Osteocyte (in vitro differentiated cells): ENCODE measurements at places on chromosomes 16 and 17. TPM values are rescaled to one million over a fixed set of nuclear protein-coding genes. Genes with fewer than 3 reads are reported as not detected.

DNA sequence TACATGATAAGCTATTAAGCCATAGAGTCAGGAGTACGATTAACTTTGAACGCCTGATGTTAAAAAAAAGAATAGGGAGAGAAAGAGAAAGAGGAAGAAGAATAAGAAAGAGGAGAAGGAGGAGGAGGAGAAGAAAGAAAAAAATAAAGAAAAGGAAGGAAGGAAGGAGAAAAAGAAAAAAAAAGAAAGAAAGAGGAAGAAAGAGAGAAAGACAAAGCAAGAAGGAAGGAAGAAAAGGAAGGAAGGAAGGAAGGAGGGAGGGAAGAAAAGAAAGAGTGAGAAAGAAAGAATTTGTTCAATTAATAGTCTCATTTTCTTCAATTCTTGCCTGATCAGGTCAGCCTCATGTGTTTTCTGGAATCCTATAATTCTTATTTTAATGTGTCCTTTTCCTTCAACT lies 33.7 kb downstream of the HS3ST2 start:
- no peak for DNase-seq

Gene UNK
- 35.1 and 38.2 TPM in 2 replicates for total RNA-seq

- no peak for DNase-seq
Observed at GRCh38 chr16:66619534-66620428, 15.3 kb downstream of the CMTM3 start.

DNA sequence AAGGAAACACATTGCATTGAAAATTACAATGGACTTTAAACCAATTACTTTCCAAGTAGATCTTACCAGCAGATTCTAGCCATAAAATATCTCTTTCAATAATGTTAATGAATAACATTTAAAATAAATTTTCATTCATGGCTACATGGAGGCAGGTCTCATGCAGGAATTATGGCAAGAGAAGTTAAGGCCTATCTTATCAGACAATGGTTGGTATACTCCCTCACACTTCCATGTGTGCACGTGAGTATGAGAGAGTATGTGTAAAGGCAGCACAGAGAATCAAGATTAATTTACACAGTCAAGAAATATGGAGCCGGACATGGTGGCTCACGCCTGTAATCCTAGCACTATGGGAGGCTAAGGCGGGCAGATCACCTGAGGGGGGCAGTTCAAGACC lies 76.5 kb downstream of the HELZ start:
- DNase-seq: no peak

- no peak for DNase-seq
Observed at GRCh38 chr17:35191001-35191695, 3.0 kb downstream of the SLC35G3 start.

DNA sequence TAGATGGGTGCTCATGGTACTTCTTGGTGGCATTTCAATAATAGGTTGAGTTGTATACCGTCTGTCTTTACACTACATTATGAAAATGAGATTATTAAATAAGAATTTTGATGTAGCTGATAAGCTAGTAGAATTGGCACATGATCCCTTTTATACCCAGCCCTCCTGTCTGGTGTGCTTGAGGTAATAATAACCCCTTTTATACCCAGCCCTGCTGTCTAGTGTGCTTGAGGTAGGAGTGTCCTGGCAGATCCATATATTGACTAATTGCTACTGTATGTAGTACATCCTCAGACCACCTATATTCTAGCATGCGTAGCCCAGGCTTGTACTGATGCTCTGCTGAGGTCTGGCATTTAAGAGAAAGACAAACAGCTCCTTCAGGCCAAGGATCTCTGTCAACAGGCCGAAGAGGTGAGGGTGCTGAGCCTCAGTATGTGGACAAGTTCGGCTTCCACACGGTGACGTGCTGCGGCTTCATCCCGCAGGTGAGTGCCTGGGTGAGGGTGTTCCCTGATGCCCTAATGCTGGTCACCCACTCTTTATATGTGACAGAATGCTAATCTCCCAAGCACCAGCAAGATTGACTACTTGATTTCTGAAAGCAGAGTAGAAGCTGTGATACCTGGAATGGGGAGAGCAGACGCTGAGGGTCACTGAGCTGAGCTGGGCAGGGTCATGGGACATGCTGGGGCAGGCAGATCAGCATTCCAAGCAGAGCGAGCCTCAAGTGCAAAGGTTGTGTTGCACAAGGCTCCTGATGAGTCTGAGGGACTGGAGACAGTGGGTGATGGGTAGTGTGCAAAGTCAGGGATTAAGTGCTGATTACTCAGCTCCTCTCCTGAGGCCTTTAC lies 5.7 kb downstream of the FN3K start:
- DNase-seq: no peak

DNA sequence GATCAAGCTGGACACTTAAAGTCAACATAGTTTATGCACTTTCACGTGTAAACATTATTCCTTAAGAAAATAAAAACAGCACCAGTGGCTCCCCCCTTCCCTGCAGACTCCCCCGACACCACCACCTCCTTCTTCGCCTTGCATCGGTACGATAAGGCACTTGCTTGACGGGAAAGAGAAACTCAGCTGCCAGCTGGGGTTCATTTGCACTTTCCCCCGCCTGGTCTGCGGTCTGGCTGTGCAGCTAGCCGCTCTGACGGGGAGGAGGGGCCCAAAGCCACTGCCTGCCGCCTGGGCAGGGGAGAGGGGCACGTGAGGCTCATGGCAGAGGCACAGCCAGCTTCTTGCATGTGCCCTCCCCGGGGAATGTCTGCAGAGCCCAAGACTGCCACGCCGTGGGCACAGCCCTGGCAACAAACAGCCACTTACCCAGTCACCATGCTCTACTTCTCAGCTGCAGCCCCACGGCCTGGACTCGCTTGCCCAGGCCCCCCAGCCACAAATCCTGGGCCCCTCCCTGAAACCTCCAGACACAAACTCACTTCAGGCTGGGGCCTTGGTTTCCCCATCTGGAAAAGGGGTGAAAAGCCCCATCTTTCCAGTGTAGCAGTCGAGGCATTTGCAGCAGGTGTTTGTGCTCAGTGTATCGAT lies 16.5 kb upstream of the PRM1 start:
- DNase-seq: peak; percentile 89

- DNase-seq: no peak
Observed at GRCh38 chr16:26598061-26598460, 468.7 kb upstream of the C16orf82 start.

GRCh38 chr16:70396246-70396904 lies 42.5 kb downstream of the ST3GAL2 start:
- DNase-seq: no peak

DNA sequence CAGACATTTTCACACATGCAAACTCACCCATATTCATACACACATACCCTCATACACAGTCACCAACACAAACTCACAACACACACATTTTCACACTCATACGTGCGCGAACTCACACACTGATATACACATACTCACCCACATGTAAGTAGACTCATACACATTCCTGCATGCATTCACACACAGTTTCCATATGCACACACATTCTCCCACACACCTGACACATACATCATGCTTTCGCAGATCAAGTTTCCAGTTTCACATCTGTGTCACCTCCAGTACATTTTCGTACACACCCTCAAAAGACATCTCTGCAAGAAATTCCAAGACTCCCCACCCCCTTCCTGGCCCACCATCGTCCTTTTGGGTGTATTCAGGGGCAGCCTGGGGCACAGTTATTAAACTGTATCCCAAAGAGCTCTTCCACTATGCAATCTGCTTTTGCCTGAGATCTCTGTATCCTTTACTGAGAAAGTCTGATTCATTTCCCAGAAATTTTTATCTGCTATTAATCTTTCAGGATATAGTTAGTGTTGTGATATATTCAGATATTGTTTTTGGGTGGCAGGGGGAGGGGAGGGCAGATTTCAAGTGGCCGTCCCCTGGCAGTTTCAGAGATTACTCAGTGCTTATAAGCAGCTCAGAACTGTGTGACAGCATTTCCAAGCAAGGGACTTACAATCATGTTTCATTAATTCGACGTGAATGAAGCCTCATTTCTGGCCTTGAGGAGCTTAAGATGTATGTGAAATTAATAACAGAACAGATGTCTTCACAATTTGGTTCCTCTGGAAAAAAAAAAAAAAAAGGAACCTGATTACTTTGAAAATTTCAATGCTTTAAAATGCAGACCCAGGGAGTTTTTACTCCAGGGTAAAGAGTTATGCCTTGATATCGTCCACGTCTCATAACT lies 35.3 kb upstream of the MMP2 start:
- DNase-seq: no peak

GRCh38 chr17:57356719-57357391 lies 100.5 kb downstream of the MSI2 start:
- DNase-seq: no peak

DNA sequence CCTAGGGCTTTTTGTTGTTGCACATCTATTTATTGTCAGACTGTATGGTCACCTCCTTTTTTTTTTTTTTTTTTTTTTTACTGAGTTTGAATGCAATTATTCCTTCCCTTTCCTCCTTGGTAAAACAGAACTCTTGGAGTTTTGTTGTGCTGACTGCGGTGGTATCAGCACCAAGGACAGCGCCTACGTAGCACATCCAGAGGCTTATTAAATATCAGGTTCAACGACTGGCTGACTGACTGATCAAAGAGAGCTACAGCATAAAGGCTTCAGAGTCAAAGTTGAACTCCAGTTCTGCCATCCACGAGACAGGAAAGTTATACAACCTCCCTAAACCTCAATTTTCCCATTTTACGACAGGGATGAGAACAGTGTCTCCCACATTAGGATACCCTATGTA lies 86.1 kb upstream of the RBFOX1 start:
- DNase-seq: no peak

- no peak for DNase-seq
Observed at GRCh38 chr17:4899341-4900230, at the start of gene C17orf107. Gene C17orf107, plus strand, starts transcription at chr17:4899536. Its CDS starts 227 bp downstream, at chr17:4899763.

DNA sequence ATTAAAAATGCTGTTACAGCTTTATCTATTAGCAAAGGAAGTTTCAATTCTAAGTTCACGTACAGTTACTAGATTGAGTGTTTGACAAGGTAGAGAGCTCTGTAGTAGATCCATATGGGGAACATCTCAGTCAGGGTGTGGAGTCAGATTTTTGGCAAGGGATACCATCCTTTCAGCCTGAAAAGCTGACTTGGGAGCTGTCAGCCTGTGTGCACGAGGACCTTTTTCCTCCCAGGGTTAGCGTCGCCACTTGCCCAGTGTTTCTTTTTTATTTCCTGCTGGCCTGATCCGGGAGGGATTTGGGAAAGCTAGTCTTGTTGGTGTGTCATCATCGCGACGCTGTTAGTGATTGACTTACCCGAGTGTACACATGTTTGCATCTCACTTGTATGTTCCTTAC lies 29.5 kb downstream of the WWOX start:
- DNase-seq: no peak

DNA sequence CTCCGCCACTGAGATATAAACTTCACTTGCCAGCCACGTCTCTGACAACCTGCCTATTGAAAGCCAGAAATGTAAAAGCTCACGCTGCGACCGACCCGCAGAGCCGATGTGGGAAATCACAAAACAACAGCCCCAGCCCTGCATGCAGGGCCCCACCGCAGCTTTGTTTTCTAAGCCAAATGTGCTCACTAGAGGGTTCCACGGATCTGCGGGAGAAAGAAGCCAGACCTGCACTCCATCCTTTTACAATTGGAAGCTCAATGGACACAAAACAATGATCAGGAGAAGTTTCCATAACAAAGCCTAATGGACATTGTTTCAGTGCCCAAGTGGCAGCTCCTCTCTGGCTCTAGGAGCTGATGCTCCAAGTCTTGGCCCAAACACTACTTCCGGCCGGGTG lies 33.1 kb downstream of the WIPI1 start:
- peak; percentile 76 for DNase-seq

GRCh38 chr17:81207610-81208581 lies 14.9 kb downstream of the CEP131 start:
- DNase-seq: no peak

DNA sequence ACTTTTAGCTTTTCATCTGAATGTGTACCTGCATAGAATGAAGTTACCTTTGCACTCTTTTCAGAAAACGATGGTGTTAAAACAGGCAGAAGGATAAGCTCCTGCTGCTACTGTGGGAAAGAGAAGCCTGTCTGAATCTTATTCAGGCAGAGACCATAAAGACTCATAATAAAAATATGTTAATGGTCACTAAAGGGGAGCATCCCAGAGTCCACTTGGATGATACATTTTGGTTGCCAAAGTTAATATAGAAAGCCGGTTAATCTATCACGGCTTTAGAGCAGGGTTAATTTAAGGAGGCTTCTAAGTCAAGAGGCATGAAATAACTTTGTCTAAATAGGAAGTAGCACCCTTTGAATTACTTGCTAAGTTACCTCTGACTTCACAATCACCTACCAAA lies 2.9 kb downstream of the MARCHF10 start:
- no peak for DNase-seq

DNA sequence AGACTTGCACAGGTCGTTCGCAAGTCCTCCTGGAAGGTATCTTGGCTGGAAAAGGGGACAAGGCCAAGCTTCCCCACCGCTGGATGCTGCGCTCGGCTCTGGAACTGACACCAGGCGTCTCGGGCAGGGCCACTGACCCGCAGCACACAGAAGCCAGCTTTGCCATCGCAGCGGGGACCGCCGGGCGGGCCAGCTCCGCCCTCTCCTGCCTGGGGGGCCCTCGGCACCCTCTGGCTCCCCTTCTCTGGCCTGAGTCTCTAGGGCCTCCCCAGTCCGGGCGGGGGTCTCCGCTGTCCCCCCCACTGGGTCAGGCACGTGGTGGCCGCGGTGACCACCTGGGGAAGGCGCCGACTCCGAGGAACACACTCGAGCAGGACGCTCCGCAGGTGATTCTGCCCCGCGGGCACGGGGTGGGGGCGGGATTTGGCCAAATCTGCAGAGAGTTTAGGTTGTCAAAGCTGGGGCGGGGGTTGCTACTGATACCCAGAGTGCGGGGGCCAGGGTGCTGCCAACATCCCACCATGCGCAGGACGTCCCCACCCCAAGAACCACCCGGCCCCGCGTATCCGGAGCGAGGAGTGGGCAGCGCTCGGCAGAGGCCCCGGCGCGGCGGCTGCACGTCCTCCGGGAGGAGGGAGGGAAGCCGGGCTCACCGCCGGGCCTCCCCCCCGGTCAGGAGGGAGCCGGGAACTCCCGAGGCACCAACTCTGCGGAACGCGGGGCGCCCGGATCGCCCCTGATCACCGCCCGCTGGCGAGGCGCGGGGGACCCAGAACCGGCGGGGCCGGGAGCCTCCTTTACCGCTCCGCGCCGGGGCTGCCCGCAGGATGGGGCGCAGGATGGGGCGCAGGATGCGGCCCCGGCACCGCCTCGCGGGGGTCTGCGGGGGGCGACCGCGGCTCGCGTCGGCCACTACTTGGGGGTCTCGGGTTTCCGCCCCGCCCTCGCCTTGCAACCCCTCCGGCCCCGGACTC lies 744 bp upstream of the METRNL start:
- DNase-seq: no peak

Gene ANKRD40CL
- not detected in 2 replicates for total RNA-seq

DNA sequence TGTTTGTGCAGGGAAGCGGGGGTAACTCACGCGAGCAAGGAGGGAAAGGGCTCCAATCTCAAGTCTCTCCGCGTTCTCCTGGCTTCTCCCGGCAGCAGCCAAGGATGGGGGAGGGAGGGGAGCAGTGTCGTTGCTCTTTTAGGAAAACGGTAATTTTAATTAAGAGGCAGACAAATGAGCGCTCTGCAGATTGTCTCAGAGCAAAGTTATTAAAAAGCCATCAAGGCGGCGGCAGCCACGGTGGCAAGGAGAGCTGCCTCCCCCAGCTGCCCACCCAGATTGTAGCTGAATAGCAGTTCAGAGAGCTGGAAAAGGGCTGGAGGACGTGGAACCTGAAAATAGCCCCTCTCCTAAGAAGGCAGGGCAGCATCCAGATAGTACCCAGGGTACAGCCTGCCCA lies 11.6 kb downstream of the SRCIN1 start:
- DNase-seq: no peak

- DNase-seq: no peak
Observed at GRCh38 chr17:76841776-76842405, 26.3 kb upstream of the MGAT5B start.

GRCh38 chr16:84751241-84751640 lies 51.4 kb downstream of the USP10 start:
- DNase-seq: no peak

GRCh38 chr16:49745311-49745747 lies 110.6 kb downstream of the ZNF423 start:
- DNase-seq: no peak
